ENCODE measurements at places on chromosomes 7 and 10.

- no peak for DNase-seq
Measured at GRCh38 chr7:5532536-5533335, 109.1 kb upstream of the TNRC18 start.

DNA sequence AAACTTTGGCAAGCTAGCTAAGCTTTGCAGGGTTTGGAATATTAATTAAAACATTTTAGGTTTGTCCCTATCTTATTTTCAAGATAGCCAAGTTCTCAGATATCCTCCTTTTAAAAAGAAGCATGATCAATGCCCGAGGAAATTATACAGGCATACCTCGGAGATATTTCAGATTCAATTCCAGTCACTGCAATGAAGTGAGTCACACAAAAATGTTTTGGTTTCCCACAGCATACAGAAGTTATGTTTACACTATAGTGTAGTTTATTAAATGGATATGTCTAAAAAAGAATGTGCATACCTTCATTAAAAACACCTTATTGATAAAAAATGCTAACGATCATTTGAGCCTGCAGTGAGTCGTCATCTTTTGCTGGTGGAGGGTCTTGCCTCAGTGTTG lies 382.9 kb upstream of the NPVF start:
- no peak for DNase-seq

DNA sequence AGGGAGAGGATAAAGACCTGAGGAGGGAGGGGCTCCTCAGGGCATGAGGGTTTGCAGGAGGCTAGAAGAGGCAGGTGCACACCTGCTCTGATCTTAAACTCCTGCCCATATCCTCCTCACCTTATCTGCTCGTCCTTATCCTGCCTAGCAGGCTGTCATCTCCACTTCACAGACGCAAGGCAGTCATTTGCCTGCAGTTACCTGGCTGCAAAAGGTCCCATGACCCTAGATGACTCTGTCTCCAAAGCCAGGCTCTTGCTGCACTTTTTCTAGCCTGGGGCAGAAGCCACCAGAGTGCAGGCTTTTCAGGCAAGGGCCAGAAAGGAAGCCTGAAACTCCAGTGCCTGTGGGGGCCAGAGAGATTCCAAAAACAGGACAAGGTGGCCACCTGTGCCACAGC lies 1.7 kb upstream of the ZNF853 start:
- no peak for DNase-seq

GRCh38 chr10:88659725-88660597 lies 4.3 kb upstream of the LIPF start:
- no peak for DNase-seq

DNA sequence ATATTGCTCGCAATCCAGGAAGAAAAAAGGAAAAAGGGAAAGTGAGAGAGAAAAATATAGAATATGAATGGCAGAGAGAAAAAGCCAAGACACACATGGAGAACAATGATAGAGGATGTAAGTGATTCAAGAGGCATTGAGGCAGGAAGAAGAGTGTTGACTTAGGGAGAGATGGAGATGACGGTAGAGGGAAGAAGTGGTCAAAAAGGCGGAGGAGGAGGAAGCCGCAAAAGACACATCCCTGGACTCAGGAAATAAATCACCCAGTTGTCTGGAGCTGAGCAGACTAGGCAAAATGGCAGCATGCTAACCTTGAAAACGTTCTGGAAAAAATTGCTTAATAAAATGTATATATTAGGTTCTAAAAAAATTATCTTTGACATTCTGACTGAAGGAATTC lies 17.7 kb upstream of the GPR37 start:
- no peak for DNase-seq

DNA sequence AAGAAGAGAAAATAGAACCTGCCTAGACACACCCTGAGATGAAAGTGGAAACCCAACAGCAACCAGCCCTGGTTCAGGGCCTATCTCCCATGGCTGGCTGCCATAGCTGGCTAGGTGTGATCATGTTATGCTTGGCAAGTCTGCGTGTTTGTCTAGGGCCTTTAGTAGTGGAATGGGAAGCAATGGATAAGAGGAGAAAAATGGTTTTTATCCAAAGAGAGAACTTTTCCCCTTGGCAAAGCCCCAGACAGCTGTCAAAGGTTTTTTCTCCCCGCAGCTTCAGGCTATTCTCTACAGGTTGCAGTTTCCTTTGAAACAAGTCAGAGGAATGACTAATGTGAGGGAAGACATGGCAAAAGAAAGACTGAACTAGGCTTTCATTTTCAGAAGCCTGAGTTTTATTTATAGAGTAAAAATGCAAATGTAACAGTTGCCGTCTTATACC lies 161.5 kb downstream of the SEMA3D start:
- DNase-seq = no peak

DNA sequence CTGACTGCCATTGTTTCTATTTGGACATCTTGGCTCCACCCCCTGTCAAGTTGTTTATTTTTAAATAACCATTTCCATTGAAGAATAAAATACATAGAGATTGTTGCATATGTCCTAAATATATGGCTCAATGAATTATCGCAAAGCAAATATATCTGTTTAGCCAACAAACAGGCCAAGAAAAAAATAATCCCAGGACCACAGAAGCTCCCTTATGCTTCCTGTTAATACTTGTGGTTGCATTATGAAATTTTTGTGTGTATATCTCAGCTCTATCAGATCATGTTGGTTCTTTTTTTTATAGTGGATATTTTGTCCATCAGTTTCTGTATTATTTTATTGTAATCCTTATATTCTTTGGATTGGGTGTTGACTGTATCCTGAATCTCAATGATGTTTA lies 53.4 kb upstream of the CYP2C8 start:
- no peak for DNase-seq

GRCh38 chr10:49172061-49172776 lies 16.0 kb downstream of the TMEM273 start:
- DNase-seq = no peak

GRCh38 chr10:129774736-129775401 lies 189.2 kb downstream of the EBF3 start:
- no peak for DNase-seq

DNA sequence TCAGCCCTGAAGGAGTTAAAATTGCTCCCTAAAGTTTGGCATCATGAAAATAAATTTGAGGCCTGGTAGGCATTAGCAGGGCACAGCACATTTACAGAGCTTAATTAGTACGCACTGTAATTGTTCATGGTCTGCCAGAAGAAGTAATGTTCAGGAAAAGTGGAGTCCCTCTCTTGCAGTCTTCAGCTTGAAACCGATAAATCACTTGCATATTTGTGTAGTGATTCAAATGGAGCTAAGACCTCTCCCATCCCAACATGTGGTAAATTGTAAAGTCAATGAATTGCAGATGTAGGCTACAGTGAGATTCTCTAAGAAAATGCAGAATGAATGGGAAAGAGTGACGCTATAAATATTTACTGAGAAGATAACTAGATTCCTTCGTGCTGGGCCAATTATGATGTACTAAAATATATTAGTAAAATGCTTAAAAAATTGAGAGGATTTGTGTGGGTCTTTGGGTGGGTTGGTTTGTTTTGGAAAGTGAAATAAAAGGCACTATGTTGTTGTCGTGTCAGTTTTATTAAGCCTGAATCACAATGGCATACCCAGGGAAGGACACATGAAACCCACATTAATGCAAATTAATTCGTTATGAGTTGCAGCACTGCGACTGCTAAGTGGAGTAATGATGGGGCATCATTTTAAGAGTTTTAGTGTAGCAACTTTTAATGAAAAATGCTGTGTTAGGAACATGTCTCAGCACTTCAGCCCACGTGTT lies 8.4 kb downstream of the TCF7L2 start:
- DNase-seq = no peak

DNA sequence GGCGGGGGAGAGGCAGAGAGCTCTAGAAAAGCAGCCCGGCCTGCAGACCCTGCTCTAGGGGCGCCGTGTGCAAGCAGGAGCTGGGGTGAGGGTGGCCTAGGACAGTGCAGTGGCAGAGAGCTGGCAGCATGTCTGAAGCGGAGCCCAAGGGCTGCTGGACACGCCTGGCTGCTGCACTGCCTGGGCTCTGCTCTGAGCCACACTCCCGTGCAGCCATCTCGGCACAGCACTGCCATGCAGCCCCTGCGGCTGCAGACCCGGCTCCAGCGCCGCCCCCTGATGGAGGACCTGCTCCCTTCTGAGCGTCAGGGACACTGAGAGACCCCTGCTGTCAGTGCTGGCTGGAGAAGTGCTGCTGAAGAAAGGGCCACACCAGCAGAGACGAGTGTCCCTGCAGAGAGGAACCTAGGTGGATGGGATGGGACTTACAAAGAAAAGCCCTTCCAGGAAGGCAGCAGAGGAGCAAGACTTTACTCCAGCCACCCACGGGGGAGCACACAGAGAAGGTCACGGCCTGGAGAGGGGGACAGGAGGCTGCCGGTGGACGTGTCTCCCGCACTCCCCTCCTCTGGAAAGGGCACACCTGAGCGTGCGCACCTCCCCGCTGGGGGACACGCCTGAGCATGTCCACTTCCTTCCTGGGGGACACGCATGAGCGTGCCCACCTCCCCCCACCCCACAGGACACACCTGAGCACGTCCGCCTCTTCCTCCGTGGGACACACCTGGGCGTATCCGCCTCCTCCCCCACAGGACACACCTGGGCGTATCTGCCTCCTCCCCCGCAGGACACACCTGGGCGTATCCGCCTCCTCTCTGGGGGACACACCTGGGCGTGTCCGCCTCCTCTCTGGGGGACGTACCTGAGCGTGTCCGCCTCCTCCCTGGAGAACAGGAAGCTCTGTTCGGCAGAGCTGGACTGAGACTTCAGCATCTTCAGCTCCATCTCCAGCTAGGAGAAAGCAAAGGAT lies 252.9 kb downstream of the MAD1L1 start:
- DNase-seq = no peak

GRCh38 chr7:125241548-125241947 lies 311.9 kb upstream of the POT1 start:
- no peak for DNase-seq

- DNase-seq = no peak
Measured at GRCh38 chr10:57818522-57818921, 449.2 kb downstream of the IPMK start.

- DNase-seq = no peak
Measured at GRCh38 chr10:51340845-51341610, 266.7 kb downstream of the PRKG1 start.

GRCh38 chr7:8134089-8134733 lies 127.8 kb downstream of the ICA1 start:
- no peak for DNase-seq

DNA sequence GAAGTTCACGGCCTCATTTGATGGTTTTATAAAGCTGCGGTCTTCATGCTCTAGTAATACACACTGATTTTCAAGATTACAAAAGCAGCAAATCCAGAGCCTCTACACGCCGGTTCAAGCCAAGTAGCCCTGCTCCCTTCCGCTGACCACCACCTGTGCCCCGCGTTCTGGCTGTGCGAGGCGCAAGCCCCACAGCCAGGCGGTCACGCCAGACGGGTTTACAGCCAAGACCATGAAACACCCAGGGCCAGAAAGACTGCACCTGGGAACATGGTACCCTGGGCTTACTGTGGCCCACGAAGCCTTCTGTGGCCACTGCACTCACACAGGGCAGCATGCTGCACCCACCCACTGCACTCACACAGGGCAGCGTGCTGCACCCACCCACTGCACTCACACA lies 33.6 kb downstream of the GPER1 start:
- DNase-seq = no peak

DNA sequence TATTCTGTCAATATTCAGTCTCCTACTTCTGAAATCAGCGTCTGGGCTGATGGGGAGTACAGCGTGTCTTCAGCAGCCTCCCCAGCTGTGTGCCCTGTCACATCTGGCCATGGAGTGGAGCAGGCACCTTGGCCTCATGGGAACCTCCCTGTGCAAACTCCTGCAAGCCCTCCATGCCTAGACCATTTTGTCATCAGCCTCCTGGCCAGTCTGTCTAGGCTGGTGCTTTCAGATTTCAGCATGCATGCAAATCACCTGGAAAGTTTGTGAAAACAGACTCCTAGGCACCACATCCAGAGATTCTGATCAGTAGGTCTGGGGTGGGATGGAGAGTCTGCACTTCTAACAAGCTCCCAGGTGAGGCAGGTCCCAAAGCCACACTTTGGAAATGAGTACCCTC lies 26.2 kb upstream of the CCSER2 start:
- no peak for DNase-seq

DNA sequence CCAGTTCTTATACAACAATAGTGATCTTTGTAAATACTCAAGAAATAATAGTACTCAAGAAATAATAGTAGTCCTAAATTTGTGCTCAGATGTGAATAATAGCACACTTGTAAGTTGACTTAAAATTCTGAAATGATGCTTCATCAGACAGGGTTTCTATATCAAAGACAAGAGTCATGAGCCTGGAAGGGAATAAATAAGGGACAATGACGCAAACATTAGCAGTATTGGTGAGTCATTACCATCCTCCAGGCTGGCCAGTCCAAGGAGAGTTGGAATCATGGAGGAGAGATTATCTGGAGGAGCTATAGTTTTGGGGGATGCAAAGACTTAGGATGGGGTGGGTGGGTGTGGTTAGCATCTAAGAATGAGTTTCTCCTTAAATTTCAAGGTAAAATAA lies 6.1 kb upstream of the SH3PXD2A start:
- no peak for DNase-seq

- no peak for DNase-seq
Measured at GRCh38 chr10:124978376-124978725, 36.4 kb downstream of the ZRANB1 start.

DNA sequence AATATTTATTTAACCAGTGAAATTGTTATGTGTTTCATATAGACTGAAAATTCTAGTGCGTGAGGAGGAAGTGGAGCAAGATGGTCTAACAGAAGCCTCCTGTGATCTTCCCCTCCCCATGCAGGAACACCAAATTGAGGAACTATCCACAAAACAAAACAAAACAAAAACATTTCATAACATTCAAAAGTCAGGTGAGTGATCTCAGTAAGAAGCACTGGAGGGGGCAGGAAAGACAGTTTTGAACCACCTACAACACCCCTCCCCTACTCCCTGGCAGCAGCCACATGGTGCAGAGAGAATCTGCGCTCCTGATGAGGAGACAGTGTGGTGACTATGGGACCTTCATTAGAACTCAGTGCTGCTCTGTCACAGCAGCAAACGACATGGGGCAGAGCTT lies 221.9 kb upstream of the SEMA3C start:
- DNase-seq = no peak

DNA sequence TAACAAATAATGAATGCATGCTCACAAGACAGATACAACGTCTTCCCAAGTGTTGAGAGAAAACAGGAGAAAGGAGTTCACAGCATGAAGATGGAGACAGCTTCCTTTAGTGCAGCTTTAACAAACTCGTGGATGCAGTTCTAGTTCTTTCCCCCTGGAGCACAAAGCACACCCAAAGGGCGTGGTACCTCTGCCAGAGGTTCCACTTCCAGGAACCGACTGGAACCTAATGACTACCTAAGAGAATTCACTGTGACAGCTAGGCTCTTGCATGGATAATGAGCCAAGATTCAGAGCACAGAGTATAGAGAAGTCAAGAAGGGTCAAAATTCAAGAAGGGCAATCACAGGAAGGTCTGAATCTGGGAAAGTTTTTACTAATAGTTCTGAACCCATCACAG lies 673.2 kb downstream of the XPNPEP1 start:
- DNase-seq = no peak

- no peak for DNase-seq
Measured at GRCh38 chr10:45548068-45548467, 124.5 kb downstream of the ZFAND4 start.

GRCh38 chr10:116237260-116237659 lies 35.7 kb downstream of the GFRA1 start:
- no peak for DNase-seq
